Karpas-422 (cell line): ENCODE measurements at places on chromosomes 2 and 18. TPM values are rescaled to one million over a fixed set of nuclear protein-coding genes. Genes with fewer than 3 reads are reported as not detected.

Gene ELP2
- total RNA-seq = 124 and 167 TPM in 2 replicates

Gene FAM124B
- not detected in 2 replicates for total RNA-seq

GRCh38 chr2:109231996-109232705 is 103.1 kb downstream of the SH3RF3 start:
- DNase-seq = no peak
- H3K4me1 ChIP-seq = peaks cover 16% of the 10 kb centered on the region
- H3K27ac ChIP-seq = no peak overlapping the region
- H3K4me3 ChIP-seq = no peak overlapping the region

Gene EN1
- not detected in 2 replicates for total RNA-seq

DNA sequence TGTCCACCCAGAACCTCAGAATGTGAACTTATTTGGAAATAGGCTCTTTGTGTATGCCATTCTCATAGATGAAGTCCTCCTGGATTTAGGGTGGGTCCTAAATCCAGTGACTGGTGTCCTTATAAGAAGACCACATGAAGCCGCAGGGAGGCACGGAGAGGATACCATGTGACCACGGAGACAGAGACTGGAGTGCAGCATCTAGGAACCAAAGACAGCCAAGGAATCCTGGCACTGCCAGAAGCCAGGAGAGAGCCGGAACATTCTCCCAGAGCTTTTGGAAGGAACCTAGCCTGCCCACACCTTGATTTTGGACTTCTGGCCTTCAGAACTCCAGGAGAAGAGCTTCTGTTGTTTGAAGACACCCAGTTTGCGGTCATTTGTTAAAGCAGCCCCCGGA is 49.7 kb downstream of the ARL4C start:
- H3K36me3 ChIP-seq = no peaks in the 10 kb centered on the region
- no peak for DNase-seq
- H3K27ac ChIP-seq = no peak overlapping the region
- peaks cover 7% of the 10 kb centered on the region for H3K4me1 ChIP-seq
- H3K4me3 ChIP-seq = no peak overlapping the region
